ENCODE measurements at places on chromosomes 6 and 20.
A peak's percentile ranks its signal among the peaks of the same experiment; 100 is the strongest.

DNA sequence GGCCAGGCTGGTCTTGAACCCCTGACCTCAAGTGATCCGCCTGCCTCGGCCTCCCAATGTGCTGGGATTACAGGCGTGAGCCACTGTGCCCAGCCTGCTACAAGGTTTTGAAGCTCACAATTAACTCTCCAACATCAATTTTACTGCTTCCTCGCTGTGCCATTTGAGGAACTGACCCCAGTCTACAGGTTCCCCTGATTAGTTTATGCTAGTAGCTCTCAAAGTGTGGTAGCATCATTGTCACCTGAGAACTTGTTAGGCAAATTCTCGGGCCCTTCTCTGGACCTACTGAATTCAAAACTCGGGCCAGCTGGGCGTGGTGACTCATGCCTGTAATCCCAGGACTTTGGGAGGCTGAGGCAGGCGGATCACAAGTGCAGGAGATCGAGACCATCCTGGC lies 49.4 kb downstream of the MCUR1 start:
- no peak for DNase-seq

DNA sequence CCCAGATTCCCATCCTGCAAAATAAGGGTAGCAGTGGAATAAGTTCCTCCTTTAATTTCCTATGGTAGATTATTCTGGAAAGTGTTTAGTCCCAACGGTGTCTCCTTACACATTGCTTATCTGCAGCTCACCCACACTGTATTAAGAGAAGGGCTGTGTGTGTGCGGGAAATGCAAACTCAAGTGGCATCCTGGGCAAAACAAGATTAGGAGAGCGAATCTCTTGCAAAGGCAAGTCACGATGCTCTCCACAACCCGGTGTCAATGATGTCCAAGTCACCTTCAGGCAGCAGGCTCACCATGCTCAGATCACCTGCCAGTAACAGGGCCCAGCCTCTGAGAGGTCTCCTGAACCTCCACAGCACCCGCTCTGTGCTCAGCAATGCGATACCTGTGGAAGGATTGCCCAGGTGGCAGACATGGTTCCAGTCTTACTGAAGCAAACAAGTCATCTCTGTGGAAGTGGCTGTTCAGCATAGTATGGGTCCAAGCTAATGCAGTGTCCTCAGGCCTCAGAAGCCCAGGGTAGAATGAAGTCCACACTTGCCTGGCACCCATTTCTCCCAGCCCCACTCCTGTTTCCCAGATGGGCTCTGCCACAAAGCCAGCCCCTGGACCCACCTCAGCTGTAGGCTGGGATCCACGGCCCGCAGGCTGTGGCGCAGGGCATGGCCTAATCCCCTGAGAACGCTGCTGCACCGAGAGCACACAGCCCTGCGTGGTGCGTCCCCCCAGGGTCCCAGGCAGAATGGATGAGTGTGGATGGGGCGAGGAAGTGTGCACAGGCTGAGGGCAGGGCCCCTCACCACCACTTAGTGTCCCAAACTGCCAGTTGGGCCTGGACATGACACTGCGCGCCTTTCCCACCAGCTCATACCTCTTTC lies 101.2 kb downstream of the PXDC1 start:
- no peak for DNase-seq

GRCh38 chr6:54535568-54535967 lies 227.3 kb downstream of the TINAG start:
- DNase-seq: no peak

GRCh38 chr6:17589406-17590096 lies 10.6 kb upstream of the FAM8A1 start:
- DNase-seq: no peak

- no peak for DNase-seq
Measured at GRCh38 chr6:15739867-15740266, 77.0 kb upstream of the DTNBP1 start.

GRCh38 chr20:10578607-10579006 lies 95.2 kb downstream of the JAG1 start:
- no peak for DNase-seq

DNA sequence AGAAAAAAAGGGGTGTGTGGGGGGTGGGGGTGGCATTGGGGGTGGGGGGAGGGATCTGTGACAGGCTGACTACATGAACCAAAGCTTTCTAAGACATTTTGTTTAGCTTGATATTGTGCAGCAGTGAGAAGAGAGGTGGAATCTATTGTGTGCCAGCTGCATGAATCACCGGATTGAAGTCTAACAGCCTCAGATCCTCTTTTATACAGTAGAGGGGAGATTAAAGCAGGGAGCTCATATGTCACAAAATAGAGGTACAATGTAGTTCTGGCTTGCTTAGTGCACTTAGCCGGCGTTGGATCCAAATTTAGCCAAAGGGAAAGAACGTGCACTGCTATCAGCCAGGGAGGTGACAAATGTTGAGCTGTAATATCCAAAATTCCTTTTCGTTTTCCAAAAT lies 404.2 kb upstream of the CITED2 start:
- no peak for DNase-seq

GRCh38 chr6:84811351-84811750 lies 47.0 kb upstream of the TBX18 start:
- no peak for DNase-seq

GRCh38 chr6:84462698-84463097 lies 235.3 kb upstream of the CEP162 start:
- DNase-seq: no peak

- peak; percentile 6 for DNase-seq
Measured at GRCh38 chr6:100228834-100229441, 234.9 kb upstream of the MCHR2 start.

DNA sequence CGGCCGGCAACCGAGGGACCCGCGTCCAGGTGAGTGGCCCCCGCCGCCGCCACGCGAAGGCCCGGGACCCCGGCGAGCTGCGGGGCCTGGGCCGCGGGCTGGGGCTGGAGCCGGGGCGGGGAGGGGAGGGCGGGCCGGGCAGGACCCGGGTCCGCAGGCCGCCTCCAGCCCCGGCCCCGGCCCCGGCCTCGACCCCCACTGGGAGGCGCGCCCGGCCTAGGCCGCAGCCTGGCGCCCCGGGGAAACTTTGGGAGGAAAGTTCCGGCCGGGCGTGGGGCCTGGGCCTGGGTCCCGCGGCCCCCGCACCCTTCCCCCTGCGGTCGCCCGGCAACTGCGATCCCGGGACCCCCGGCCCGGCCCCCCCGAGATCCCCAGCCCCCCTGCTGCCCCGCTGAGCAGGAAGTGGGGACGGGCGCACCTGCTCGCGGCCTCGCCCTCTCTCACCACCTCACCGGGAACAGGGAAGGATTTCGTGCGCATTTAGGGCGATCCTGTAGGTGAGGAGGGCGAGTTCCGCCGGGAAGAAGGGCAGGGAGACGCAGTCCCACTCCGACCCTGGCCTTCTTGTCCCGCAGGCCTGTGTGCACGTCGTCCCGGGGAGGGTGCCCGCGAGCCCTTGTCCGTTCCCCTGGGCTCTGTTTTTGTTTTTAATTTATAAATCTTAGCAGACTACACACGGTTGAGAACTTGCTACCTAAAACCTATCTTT lies 402 bp downstream of the OSBPL2 start:
- DNase-seq: no peak

GRCh38 chr6:118524686-118525085 lies 23.4 kb upstream of the PLN start:
- no peak for DNase-seq

DNA sequence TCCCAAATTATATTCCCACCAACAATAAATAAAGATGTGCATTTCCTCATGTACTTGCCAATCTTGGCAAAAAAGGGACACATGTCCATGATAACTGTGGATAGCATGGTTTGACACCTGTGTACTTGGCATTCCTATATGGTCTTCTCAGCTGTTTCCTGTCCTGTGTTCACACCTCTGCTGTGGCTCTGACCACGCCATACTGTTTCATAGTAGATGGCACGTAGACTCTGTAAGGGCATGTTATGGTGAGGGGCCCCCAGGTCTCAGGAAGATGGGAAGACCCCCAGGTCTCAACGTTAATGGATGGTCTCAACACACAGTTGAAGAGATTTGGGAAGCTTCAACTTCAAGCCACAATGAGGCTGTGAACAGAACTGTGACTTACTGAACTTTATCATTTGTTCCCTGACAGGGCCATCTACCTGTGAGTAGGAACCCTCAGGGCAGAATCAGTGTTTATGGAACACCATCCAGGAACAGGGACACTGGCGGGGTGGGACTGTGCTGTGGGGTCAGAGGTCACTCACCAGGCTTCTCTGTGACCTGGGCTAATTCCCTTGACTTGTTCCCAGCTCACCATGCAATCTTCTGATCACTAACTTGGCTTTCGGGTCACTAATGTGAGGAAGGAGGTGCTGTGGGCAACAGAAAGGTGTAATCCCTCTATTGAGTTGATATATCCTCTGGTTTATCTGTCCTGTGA lies 11.8 kb downstream of the ZBTB24 start:
- DNase-seq: no peak

DNA sequence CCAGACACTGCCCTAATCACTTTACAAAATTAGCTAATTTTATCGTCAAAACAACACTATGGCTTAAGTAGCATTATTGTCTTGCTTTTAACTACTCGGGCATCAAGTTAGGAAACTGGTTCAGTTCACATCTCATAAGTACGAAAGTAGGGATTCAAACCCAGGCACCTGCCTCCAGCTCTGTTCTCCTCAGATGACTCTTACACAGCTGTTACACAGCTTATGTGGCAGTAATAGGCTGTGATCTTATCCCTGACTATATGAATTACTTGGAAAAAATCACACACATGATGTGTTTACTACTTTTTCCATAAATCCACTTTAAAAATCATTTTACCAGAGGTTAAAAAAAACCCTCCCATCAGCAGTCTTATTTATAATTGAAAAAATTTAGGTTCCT lies 389.2 kb upstream of the FLRT3 start:
- no peak for DNase-seq

DNA sequence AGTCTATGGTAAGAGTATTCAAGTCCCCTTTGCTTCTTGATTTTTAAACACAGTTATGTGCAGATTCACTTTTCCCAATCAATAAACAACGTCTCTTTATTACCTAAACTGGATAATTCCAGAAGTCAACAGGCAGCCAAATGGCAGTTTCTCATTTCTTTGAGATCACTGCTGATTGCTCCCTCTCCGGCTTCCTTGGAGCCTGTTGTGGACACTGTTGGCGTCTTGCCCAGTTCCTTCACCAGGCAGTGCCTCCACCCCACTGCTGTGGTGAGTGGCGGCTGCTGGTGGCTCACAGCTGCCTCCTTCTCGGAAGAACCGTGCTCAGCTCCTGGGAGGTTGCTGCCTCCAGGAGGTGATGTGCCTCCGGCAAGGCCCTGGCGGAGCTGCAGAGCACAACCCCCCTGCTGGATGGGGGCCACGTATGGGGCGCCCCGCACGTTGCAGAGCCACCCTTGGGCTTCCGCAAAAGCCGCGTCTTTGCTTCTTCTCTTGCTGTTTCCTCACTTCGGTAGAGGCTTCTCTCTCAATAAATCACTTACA lies 105.1 kb upstream of the CNKSR3 start:
- DNase-seq: no peak

GRCh38 chr6:1297746-1298145 lies 14.2 kb upstream of the FOXQ1 start:
- no peak for DNase-seq

GRCh38 chr20:8344106-8344505 lies 212.0 kb downstream of the PLCB1 start:
- no peak for DNase-seq

DNA sequence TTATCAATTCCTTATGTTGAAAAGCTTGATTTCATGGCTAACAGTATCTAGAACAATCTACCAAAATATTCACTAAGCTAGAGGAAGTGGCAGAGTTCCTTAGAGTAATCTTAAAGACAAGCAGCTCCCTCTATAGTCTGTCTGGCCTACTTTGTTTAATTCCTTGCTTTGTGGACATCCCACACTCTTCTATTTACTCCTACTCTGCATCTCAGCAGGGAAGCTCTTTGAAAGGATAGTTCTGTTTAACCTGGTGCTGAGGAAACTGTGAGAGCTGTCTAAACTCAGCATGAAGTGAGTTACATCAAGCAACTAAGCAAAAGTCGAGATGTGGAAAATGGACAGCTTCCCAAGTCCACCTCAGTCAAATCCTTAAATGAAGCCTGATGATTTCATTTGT lies 4.3 kb downstream of the REV3L start:
- DNase-seq: no peak

- no peak for DNase-seq
Measured at GRCh38 chr20:58169450-58169849, 59.0 kb downstream of the ANKRD60 start.

DNA sequence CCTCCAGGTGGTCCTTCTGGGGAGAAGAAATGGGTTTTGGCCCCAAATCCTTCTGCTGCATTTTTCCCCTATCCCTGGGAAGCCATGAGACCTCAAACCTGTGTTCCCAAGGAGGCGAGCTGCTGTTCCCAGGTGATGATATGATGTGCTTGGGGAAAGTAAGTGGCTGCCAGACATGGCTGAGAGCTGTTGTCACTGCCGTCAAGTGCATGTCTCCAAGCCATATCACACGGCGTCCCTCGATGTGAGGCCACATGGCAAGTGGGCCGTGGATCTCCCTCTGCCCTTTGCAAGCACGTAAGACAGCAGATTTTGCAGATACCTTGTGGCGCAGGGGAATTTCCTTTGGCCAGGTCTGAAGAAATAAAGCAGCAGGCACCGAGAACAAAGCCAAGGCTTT lies 103.7 kb upstream of the CD93 start:
- DNase-seq: no peak

DNA sequence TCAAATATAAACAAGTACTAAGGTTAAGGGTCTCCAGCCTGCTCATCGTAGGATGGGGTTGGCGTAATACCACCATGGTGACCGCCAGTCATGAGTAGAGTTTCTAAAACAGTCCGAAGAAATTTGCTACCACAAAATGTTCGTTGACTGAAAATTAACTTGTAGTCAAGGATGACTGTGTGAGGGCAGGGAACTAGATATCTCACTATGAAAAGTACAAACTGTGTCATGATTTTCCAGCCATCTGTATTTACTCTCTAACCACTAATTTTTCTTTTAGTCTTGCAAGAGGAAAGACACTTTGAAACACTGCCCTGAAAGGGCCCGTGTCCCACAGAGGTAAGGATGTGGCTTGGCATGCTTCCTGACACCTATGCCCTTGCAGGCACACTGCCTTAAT lies 99.7 kb downstream of the IRF4 start:
- DNase-seq: peak; percentile 41

DNA sequence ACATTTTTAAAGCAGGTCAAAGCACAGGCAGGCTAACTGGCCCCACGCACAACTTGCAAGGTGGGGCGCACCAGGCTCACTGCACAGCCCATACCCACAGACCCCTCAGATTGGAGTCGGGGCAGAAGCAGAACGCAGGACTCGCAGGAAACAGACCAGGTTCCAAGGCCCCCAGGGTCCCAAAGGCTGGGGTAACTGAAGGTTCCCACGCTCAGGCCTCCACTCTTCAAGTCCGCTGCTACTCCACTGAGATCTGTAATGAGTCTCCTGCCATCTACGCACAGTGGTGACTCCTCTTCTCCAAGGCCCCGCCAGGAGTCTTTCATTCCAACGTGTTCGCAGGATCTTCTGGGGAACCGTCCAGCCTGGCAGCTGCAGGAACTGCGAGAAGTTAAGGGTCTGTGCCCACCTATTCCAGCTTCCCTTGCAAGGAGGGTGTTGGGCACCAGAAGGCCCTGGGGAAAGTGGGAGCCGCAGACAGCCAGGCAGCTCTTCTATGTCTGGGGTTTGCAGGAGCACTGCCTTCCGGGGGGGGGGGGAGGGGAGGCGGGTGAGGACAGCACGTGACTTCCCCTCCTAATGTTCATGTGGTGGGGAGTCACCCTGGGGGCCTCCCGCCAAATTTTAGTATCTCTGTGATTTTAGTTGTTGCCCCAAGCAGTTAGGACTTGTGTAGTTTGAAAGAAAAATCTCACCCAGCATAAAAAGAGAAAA lies 2.0 kb upstream of the TAF4 start:
- DNase-seq: no peak

- DNase-seq: no peak
Measured at GRCh38 chr6:116101790-116102189, 1.1 kb downstream of the NT5DC1 start.

GRCh38 chr6:106731144-106731842 lies 101.9 kb downstream of the QRSL1 start:
- no peak for DNase-seq
